Stimulated activated CD4-positive, alpha-beta T cell treated with anti-CD3 and anti-CD28 coated beads, Interleukin-15, amount 100 ng/mL, for 48 hours (primary cell): ENCODE measurements at places on chromosomes 5 and 9.

- DNase-seq, result no peak
These were observed 179.1 kb downstream of the AUH start for GRCh38 chr9:91182429-91183225.

GRCh38 chr5:41071242-41071641 lies at the start of gene MROH2B:
TSS of gene MROH2B (minus strand) at chr5:41071342. CDS start at chr5:41070852, 490 bp downstream.
- no peak for DNase-seq

- no peak for DNase-seq
These were observed 52.8 kb upstream of the PRSS3 start for GRCh38 chr9:33742519-33742918.

- peak; percentile 47 for DNase-seq
These were observed at the start of gene MZB1 for GRCh38 chr5:139389701-139390638. TSS of gene MZB1 (minus strand) at chr5:139389913. CDS start at chr5:139389856, 57 bp downstream.

DNA sequence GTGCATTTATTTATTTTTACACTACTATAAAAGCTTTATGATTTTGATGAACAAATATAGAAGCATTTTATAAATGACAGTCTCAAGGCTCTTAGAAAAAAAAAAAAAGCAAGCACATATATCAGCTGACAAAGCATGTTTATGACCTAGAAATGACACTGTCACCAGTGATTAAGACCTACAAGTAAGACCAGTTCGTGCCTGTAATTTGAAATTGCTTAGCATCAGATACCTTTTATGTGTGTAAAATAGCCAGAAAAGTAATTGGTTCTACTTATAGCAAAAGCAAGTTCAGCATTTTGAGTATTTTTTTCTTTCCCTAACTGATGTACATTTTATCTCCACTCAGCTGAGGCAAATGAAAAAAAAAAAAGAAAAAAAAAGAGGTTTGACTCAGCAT lies 808.4 kb downstream of the CDH18 start:
- no peak for DNase-seq

GRCh38 chr5:102099766-102100331 lies 196.2 kb downstream of the SLCO4C1 start:
- no peak for DNase-seq

DNA sequence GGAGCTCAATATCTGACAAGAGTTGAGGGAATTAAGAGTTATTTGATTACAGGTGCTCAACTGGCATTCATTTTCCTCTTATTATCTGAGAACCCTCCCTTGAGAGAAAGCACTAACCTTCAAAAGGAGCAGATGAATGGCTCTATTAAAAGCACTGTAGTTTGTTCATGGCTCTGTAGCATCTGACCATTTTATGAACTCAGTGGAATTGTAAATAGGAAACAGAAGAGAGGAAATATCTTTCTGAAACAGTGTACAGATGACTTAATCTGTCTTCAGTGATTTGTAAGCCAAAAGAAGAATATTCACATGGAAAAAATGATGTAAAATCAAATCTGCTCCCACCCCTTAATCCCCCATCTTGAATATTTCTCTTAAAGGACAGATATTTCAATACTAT lies 810.4 kb upstream of the GRAMD2B start:
- no peak for DNase-seq

- DNase-seq, result no peak
These were observed 5.3 kb downstream of the CAVIN4 start for GRCh38 chr9:100583014-100583802.

DNA sequence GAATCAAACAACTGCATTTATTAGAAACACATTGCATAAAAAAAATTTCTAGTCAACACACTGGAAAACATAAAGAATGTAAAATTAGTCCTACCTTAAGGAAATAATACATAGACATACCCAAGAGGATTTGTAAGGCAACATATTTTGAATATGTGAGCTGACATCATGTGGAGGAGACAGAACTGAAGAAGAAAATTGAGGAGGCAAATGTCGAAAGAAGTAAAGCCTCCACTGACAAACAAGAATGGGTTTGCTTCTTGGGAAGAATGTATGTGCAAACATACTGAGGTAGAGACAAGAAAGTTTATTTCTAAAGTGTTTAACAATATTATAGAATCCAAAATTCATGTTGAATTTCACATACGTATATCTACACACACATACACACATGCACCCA lies 363.0 kb upstream of the PDE4D start:
- no peak for DNase-seq

DNA sequence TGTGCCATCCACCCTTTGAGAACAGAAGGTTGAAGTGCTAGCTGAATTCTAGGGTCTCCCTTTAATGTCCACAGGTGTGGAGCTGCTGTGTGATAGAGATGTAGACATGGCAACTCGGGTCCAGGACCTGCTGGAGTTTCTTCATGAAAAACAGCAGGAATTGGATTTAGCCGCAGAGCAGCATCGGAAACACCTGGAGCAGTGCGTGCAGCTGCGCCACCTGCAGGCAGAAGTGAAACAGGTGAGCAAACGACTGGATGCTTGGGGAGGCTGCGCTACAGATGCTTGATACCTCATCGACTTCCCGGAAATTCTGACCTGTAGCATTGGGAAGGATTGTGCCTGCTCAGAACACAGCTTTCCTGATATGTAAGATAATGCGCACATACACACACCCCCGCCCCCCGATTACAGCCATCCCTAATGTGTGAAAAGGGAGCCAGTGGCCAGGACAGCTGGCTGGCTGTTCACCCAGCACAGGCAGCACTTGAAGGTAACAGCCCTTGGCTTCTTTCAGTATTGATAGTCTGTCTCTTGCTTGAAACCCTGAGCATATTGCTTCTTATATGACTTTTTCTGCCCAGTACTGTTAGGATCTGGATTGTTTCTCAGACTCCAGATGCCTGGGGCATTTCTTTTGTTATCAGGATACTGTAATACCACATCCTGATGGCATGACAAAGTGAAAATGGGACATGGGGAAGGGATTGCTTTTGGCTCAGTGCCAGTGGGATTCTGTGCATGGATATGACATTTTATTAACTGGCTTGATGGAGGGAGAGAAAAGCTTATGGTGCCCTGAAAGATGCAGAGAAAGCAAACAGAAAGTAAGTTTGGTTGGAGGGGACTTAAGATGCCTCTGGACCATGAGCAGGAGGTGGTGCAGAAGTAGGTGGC lies 216.8 kb upstream of the OTULINL start:
- DNase-seq, result no peak

DNA sequence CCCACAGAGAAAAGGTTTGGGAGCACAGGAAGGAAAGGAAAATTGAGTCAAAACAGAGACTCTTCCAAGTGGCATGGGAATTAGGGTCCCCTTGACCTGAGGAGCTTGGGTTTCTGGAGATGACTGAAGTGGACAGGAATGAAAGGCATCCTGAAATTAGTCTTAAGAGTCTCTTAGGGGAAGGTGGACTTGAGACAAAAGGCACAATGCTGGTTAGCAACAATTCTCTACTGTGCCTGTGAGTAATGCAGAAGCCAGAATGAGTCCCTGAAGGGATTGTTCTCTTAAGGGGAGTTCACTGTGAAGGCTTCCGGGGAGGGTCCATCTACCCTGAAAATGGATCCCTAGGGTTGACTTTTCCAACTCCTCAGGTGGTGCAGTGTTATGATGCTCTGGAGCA lies 58.4 kb upstream of the FOXE1 start:
- no peak for DNase-seq
